Right renal cortex interstitium (tissue), 3 donors: ENCODE measurements at places on chromosomes 6 and 20.

GRCh38 chr6:169454204-169454871 lies 200.7 kb upstream of the THBS2 start:
- no peak for DNase-seq

- DNase-seq = no peak
These were observed 898.9 kb upstream of the EYS start for GRCh38 chr6:66605971-66606370.

DNA sequence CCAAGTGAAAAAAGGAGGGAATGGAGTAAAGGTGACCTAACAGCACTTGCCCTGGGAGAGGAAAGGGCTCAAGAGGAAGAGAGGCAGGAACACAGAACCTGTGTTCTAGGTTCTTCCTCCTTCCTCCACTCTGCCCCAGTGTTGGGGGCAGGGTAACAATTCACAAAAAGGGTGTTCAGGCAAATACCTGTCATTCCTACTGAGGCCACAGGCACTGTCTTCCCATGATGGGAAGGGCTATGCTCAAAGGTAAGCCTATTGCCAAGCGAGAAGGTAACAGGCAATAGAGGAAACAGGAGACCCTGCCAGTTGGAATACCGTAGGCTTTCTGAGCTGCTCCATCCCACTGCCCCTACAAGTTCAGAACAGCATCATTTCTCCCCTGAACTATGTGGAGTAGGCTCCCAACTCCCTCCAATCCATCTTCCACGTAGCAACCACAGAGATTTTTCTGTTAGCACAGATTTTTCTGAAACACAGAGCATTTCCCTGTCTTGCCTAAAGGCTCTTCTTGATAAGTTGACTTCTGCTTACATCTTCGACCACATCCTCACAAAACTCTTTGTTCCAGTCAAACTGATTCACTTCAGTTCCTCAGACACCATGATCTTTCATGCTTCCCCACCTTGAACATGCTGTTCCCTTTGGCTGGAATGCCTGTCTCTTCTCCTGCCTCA lies 2.7 kb downstream of the AGPAT1 start:
- DNase-seq = no peak

DNA sequence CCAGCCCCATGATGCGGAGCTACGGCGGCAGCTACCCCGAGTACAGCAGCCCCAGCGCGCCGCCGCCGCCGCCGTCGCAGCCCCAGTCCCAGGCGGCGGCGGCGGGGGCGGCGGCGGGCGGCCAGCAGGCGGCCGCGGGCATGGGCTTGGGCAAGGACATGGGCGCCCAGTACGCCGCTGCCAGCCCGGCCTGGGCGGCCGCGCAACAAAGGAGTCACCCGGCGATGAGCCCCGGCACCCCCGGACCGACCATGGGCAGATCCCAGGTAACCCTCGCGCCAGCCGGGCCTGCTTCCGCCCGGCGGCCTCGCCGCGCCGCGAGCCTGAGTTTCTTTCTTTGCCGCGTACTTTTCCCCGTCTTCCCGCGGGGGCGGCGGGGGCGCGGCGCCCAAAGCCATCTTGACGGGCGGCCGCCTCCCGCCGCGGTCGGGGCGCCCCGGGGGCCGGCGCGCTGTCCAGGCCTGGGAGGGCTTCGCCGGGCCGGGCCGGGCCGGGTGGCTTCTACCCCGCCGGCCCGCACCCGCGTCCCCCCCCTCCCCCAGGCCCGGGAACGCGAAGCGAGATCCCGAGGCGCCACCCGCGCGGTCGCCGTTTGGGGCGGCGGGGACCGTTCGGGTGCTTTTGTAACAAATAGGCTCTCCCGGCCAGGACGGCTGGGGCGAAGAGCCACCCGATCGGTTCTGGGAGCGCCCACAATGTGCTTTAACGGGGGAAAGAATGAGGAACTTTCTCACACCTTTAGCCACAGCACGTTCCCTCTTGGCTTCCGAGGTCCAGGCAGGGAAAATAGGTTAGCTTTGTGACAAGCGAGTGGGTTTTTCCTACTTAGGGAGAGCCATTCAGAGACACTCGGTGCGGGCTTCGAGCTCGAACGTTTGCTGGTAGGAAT lies 2.3 kb downstream of the ARID1B start:
- DNase-seq = no peak

DNA sequence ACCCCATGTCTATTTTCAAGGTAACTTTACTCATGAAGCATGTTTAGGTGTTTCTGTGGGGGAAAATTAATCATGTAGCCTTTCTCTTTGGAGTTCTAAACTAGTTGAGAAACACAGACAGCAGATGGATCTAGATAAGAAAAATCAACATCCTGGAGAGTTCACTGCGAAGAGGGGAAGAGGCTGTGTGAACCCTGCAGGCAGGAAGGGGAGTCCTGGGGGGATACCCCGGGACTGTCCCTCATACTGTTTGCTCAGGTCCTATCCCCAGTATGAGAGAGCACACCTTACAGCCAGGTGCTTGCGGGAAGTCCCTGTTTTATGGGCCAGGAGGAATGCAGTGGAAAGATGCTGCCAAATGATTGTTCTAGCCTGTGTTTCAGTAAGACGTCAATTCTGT lies 32.7 kb downstream of the CHMP4B start:
- DNase-seq = no peak
